ENCODE measurements at places on chromosomes 2 and 18.

- no peak for DNase-seq
These were observed 238.1 kb downstream of the LPIN1 start for GRCh38 chr2:11984316-11985158.

GRCh38 chr2:173468266-173468793, 113.7 kb downstream of the CDCA7 start:
- no peak for DNase-seq

GRCh38 chr2:128774320-128775216, 455.9 kb upstream of the HS6ST1 start:
- DNase-seq, result no peak

DNA sequence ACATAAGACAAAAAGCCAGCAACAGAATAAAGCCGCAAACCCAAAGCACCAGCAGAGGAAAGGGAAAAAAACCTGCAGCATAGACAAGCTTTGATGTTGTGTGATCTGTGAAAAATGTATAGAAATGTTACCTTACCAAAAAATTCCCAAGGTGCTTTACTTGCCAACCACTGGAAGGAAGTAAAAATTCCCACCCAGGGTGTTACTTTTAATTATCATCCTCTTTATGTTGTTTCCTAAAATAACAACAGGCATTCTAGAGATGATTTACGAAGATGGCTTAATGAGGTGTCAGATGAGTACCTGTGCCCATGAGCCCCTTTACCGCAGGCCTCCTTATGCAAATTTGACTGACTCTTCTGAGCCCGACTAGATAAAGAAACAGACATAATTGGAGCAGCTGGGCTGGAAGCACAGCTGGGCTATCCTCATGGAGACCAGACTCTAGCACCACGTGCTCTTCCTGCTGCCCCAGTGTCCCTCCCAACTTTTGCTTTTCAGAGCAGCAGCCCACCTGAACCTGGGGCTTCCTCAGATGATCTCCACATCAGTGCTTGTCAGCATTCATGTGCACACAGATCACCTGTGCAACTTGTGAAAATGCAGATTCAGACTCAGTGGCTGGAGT, 41.5 kb downstream of the SRSF7 start:
- no peak for DNase-seq

GRCh38 chr2:12587729-12588522, 128.8 kb upstream of the TRIB2 start:
- DNase-seq, result no peak

DNA sequence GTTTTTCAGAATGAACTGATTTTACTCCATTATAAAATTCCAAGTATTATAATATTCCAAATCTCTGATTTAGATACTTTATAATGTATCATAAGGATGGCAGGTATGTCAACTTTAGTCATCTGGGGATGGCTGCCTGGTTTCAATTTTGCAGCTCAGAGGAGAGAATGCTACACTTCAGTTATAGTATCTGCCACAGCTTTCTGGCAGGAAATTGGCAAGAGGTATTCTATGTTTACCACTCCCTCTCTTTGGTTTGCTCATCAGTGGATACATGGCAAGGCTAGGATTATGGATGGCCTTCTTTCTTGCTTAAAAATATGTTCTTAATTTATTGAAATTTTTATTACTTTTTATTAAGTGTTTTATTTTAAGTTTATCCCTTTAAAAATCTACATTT, 67.0 kb upstream of the TNFRSF11A start:
- no peak for DNase-seq

- DNase-seq, result no peak
These were observed 16.0 kb downstream of the BCL2 start for GRCh38 chr18:63303547-63303946.

- DNase-seq, result no peak
These were observed 542.3 kb upstream of the VWC2L start for GRCh38 chr2:213868526-213868925.

GRCh38 chr2:194301946-194302345, 1355.1 kb upstream of the SLC39A10 start:
- DNase-seq, result no peak

- peak; percentile 81 for DNase-seq
These were observed 163.8 kb downstream of the FAM210A start for GRCh38 chr18:13562494-13563029.

DNA sequence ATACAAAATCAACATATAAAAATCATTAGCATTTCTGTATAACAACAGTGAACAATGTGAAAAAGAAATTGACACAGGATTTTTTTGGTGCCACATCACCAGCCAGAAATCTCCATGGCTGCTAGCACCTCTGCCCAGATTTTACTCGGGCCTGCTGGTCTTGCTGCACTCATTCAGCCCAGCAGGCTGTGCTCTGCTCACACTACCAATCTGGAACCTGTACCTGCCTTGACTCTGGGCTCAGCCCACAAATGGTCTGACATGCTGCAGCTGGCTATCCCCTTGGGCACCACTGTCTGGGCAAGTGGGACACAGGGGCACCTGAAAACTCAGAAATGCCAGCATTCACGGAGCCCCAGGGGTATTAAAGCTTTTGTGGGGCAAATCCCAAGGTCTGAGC, 392.5 kb upstream of the NRXN1 start:
- DNase-seq, result no peak

DNA sequence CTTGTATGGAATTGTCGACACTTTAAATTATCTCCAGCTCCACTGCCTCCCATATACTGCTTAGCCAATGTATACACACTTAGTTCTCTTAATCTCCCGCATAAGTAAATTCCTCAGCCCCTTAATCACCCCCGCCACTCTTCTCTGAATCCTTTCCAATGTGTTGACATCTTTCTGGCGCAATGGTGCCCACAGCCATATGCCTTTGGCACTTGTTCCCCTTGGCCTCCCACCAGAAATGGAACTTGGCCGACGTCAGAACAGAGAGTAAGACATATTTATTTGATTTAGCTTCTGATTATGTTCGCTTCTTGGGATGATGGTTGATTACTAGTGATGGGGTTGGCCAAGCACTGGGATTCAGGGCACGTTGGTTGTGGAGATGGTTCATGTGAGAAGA, 1089.3 kb upstream of the CELF4 start:
- no peak for DNase-seq

DNA sequence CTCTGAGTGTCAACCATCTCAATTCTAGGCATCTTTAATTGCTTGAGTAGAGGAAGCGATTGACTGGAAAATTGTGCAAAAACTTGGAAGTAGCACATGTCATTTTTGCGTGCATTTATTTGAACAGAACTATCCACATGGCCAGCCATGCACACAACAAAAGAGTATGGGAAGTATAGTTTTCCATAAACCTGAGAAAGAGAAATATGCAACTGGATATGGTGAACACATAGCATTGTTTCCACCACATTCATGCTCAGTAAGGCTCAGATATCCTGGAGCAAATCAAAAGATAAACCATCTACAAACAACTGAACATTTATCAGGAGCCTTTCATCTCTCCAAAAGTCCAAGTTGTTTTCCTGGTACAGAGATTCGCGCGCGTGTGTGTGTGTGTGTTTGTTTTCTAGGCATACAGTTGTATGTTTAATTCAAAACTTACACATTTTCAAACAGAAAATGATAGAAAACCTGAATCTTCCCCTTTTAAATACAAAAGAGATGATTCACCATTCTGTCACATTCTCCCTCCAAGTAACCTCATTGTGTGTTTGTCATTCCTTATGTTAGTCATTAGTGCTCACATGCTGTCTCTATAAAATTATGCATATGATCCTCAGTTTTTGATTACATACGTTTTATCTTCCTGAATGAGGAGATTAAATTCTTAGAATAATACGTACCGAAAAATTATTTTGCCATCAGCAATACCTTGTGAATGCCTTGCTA, 780.4 kb upstream of the NRXN1 start:
- no peak for DNase-seq

DNA sequence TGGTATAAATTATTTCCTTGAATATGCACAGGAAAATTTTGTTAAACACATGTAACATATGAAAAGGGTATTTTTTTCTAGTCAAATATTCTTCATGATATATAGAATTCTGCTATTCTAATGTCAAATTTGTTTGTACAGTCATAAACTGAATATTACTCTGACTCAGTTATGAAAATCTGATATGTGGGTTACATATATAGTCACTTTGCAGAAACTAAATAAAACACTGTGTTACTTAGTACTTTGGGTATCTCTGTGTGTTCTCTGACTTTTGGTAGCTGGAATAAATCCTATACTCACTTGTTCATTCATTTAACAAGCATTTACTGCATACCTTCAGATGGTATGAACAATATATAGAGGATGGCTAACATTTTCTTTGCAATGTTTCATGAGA, 159.4 kb downstream of the TTC27 start:
- no peak for DNase-seq

- no peak for DNase-seq
These were observed 68.3 kb downstream of the SGPP2 start for GRCh38 chr2:222492683-222493082.

DNA sequence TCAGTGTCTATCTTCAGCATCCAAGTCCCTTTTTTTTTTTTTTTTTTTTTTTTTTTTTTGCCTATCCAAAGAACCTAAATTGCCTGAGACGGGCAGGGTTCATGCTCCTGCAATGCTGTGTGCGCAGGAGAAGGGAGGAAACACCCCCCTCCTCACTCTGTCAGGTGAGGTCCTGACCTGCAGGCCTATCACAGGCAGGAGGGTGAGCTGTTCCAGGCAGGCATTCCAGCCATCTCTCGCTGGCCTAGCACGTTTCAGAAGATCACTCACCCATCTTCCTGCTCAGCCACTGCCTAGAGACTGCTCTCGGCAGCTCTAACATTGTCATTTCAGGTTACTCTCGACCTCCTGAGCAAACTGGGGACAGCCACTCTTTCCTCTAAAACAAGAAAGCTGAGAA, 48.4 kb upstream of the LAPTM4A start:
- DNase-seq, result no peak

DNA sequence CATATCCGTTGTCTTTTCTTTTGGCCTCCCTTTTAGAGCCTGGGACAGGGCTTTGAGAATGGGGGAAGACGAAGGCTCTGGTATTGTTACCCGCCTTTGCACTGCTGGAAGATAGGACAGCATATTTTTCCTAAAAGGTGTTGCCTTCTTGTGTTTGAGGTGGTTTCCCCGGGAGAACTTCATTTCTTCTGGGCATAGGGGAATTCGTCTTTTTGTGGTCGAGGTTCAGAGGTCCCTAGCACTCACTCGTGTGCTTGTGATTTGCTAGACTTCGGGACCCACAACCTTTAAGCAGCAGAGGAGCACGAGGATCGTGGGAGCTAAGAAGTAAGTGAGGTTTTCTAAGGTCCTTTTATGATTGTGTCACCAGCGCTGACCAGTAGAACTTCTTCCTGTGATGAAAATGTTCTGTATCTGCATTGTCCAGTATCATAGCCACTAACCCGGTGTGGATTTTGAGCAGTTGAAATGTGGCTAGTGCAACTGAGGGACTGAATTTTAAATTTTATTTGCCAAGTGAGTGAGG, 611 bp downstream of the ZNF512 start:
- DNase-seq, result no peak

GRCh38 chr2:166170356-166170755, 42.5 kb upstream of the SCN1A start:
- no peak for DNase-seq

- no peak for DNase-seq
These were observed 5.5 kb downstream of the FAM210A start for GRCh38 chr18:13720847-13721246.

GRCh38 chr2:46304635-46305034, 7.4 kb downstream of the EPAS1 start:
- no peak for DNase-seq

DNA sequence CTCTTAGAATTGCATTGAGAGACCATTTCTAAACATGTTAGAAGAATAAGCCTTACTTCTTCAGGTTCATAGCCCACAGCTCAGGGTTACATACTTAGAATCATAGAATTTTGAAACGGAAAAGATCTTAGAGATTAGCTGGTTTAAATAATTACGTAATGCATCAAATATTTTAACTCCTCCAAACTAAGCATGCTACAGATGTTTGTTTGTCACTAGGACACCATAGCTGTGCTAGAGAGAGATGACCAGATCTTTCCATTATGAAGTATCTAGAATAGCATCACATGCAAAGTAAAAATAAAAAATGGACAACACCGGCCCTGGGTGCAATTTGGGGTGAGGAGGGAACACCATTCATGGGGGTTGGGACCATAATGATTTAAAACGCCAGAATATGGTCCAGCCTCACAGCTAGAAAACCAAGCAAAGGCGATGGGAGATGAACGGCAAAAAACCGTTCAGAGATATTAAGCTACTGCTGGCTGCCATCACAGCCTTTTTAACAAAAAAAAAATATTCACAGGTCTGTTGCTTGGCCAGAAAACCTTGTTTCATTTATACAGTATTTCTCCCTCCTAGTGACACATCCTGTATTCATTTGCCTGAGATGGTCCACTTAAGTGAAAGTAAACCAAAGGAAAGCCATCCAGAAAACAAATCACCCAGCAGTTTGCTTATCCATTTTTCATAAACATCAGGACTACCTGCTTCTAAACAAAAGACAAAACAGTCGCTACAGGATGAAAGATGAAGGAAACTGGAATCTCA, 94.2 kb downstream of the EPHA4 start:
- no peak for DNase-seq

DNA sequence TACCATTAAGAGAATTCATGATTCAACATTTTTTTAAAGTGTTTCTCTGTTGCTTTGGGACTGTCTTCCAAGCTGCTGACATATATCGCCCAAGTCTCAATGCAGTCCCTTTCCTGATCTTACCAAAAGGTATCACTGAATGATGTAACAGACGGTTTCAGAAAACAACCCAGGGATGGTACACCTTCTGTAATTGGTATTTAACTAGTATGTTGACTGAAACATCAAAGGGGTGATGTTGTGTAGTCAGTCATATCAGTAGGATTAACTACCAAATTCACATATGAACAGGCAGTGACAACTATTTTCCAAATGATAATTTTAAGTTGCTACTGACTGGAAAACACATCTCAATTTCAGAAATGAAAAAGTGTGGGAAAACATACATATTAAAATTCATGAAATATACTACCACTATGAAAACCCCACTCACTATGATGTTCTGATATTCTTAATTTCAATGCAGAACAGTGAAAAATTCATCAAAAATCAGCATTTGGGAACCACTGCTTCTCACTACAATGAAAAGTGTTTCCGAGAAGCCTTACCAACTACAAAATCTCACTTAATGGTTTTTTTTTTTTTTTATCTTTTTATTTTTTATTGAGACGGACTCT, 59.8 kb downstream of the MEMO1 start:
- DNase-seq, result no peak

- no peak for DNase-seq
These were observed 117.9 kb downstream of the LRATD1 start for GRCh38 chr2:14750433-14750832.

GRCh38 chr2:102101849-102102635, 40.5 kb upstream of the IL1R1 start:
- no peak for DNase-seq

GRCh38 chr18:23861805-23862470, 152.6 kb upstream of the TTC39C start:
- DNase-seq, result no peak

GRCh38 chr2:14781142-14781541, 148.6 kb downstream of the LRATD1 start:
- DNase-seq, result no peak

DNA sequence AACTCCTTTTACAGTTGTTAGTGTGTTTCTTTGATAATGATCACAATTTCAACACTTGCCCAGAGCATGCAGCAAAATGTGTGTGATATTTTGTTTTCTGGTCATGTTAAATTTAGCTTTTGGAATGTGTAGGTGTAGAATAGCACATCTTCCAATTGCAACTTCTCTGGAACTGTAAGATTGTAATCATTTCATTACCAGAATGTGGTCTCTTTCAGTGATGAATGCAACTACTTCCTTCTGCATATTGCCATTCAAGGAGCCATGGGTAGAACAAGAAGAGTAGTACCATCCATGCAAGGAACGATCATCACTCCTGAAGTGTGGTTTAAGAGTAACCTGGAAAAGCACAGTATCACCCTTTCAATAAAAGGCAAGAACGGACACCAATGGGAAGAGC, 548.8 kb upstream of the ZNF804A start:
- no peak for DNase-seq
